ENCODE measurements at places on chromosomes 4 and X.
A peak's percentile ranks its signal among the peaks of the same experiment; 100 is the strongest.

DNA sequence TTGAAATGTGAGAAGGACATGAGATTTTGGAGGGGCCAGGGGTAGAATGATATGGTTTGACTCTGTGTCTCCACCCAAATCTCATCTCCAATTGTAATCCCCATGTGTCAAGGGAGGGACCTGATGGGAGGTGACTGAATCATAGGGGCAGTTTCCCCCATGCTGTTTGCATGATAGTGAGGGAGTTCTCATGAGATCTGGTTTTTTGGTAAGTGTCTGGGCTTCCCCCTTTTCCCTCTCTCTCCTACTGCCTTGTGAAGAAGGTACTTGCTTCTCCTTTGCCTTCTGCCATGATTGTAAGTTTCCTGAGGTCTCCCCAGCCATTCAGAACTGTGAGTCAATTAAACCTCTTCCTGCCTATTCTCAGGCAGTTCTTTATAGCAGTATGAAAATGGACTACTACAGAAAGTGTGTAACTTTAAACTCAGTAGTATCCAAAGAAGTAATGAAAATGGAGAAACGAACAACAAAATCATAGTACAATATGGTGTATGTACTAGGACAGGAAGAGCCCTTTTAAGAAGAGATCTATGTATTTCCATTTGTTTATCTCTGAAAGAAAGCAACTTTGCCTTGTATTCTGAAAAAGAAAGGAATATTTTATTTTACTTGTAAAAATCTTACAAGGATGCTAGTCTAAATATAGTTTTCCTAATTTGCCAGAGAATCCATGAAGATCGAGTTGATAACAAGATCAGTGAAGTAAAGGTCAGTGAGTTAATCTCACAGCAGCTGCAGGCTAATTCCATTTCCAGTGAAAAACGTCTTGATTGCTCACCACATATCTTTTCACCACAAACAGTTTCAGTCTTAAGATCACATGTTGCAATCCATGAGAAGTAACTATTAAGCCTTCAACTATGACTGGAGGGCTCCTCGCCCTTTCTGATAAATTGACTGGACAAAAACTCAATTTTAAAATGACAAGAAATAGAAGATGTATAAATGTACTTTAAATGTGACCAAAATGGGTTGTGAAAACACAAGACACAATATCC lies 20.5 kb downstream of the PKD2 start:
- DNase-seq = no peak

DNA sequence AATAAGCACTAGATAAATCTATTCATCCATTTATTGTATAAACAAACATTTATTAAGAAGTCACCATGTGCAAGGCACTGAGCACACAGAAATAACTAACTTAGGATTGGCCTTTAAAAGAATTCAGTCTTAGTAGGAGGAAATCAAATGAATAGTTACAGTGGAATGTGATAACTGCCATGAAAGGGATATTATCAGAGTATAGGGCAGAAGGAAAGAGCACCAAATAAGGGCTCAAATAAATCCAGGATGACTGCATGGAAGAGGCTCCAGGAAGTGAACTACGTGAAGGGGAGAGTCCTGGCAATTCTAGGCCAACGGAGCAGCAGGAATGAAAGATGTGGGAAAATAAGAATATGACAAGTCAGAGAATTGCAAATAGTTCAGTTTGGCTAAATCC lies 406.0 kb downstream of the INPP4B start:
- DNase-seq = no peak

DNA sequence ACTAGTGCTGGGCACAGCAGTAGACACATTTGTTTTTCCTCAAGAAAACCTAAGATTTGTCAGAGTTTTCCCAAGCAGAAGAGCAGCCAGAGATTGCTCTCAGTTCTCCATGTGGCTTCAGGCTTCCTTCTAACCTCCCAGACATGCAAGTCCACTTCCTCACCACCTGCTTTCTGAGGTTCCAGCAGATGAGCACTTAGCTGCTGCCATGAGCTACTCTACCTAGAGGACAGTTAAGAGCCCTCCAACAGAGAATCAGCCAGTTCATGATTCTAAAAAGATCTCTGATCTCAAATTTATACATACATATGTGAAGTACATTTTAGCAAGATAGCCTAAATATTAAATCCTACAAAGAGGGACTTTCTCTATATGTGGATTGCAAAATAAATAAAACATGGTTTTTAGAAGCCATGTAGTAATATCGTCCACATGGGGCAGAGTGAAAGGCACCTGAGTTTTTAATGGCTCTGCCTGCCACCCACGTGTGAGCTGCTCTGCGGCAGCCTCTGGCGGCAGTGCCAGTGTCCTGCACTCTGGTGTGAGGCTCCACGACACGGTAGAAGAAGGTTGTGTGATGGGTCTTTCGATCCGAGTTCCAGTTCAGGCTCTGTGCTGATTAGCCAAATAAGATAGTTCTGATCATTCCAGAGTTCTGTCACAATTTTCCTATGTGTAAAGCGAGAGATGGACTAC lies 10.3 kb downstream of the CYP4V2 start:
- DNase-seq = peak; percentile 20

DNA sequence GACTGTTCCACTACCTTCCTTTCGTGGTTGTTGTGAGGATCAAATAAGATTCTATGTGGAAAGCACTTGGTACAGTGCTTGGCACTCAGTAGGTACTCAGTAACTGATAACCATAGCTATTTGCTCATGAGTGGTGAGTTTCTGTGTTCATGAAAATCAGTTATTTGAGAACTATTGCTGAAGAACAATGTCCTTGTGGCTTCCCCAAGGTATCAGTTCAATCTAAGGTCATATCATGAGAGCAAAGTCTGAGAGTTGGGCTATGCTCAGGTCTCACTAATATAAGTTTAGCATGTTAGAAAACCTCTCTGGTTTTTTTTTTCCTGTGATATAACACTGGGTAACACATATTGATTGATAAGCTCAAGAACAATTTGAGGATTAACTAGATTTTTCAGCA lies 147.8 kb downstream of the GRIA3 start:
- DNase-seq = no peak

- no peak for DNase-seq
Measured at GRCh38 chr4:55822329-55822728, 2.7 kb downstream of the EXOC1L start.

DNA sequence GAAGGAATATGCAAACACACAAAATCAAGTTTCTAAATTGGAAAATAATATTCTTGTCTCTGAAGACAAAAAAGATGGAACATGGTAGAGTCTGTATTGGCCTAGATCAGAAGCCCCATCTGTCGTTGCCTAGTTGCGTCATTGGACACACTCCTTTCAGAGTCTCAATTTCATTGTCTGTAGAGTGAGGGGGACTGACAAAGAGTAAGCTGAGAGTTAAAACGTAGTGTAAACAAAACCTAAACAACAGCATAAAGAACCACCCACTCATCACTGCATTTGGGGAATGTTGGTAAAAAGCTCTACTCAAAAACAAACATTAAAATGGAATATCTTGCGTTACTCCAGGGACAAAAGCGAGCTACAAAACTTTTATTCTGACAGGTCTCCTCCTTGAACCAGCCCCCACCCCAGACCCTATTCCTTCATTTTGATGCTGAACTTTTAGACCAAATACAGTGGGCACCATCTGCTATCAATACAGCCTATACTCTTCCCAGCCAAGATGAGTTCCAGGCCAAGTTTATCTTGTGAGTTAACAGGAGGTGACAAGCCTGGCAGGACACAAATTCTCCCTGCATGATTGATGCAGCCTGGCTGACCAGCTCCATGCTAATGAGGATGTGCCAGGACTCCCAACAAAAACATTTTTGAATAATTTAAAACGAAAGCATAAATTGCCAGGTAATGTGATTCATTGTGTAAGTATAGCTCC lies 125.2 kb downstream of the COL25A1 start:
- DNase-seq = no peak

DNA sequence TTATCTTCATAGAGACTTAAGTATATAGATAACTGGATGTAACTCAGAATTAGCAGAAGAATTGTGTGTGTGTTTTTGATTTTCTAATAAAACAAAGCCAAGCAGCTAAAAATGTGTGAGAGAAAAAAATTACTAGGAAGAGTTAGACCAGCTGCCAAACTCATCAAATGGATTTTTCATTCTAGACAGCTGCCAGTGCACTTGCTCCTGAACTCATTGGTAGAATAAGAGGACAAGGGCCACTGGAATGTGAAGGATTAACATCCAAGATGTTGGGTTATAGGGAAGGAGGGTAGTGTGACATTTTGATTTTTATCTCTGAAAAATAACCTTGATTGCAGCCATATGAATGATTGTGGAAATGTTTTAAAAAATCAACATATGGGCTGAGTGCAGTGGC lies 49.7 kb downstream of the EGF start:
- DNase-seq = no peak

- no peak for DNase-seq
Measured at GRCh38 chr4:156762851-156763250, 208.7 kb downstream of the PDGFC start.

DNA sequence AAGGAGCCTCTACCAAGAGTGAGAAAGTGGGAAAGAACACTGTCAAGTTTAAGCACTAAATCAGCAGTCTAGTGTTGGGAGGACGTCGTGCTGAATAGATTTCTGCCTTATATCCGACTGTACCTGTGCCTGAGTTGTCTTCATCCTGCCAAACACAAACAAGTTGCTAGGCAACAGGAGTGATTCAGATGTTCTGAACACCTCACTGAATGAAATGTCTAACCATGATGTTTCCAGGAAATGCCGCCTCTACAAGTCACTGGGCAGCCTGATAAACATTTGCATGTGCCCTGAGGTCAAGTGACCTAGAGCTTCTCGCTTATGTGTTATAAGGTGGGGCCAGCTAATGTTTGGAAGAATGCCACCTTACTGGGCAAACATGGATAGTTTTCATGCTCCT lies 37.9 kb downstream of the SGMS2 start:
- DNase-seq = no peak

DNA sequence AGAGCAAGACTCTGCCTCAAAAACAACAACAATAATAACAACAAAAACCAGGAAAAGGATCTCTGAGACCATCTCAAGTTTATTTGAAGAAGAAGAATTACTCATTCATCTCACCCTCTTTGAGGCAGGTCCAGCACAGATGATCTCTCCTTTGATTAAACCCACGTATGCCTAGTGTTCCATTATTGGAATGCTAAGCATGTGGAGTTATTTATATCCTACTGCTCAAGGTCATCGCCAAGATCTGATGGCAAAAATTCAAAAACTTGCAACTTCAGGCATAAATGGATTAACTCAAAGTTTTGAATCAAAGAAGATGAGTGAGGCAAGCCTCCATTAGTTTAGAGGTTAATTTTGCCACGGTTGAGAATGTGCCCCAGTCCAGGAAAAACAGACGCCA lies 184.2 kb downstream of the DHRSX start:
- no peak for DNase-seq

DNA sequence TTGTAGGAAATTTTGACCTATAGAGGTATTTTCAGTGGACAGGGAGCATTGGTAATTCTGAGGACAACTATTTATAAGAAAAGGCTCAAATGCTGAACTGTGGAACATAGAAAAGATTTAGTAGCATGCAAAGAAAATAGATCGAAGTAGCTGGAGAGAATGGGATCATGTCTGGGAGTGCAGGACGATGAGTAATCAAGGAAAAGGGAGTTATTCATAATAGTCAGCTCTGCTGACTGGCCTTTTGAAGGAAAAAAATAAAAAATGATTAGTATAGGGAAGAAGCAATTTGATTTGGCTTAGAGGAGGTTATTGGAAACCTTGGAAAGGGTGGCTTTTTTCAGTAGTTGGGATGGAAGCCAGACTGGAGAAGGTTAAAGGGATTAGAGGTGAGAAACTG lies 22.9 kb upstream of the ANK2 start:
- no peak for DNase-seq

- DNase-seq = no peak
Measured at GRCh38 chrX:46152756-46153155, 392.5 kb downstream of the ZNF674 start.

DNA sequence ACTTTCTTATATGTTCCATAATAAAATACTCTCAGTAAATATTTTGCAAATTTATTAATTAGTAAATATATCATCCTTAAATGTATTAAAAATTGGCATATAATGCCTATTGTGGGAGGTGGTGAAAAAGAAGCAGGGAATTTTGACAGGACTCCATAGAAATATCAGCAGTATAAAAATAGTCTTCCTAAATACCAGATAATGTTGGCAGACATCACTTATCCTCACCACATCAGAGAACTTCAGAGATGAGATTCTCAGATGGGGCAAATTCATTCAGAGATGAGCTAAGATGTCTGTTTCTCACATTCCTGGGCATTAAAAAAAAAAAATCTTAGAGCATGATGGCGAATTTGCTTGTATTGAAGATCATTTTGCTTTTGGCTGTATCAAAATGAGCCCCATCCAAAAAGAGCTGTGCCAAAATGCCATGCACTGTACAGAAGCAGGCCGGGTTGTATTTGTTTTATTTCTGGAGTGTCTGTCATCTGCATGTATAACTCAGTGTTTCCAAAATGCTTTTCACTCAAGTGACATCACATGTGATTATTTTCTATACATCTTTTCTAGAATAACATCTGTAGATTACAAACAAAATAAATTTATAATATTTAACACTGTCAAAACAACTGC lies 41.7 kb downstream of the ATP8A1 start:
- DNase-seq = no peak

- no peak for DNase-seq
Measured at GRCh38 chr4:181659202-181659601, 584.0 kb upstream of the TENM3 start.

- no peak for DNase-seq
Measured at GRCh38 chr4:90441770-90442169, 314.6 kb downstream of the CCSER1 start.

DNA sequence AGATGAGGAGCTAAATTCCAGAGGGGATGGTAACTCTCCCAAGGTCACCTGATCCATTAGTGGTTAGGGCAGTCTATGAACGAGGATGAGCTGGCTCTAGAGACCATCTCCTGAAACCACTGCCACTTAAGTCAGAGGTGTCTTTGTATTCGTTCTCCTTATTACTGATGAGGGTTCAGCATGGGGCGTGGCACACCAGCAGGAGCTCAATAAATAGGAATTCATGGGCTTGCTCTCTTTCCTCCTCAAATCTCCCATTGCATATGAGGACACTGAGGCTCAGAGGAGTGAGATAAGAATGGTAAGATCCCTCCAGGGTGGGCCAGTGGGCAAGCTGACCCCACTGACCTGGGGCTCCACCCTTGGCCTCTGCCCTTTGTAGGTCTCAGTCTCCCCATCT lies 1.7 kb upstream of the GATA1 start:
- DNase-seq = no peak

- DNase-seq = peak; percentile 27
Measured at GRCh38 chr4:189792924-189793618, 147.6 kb upstream of the FRG1 start.

DNA sequence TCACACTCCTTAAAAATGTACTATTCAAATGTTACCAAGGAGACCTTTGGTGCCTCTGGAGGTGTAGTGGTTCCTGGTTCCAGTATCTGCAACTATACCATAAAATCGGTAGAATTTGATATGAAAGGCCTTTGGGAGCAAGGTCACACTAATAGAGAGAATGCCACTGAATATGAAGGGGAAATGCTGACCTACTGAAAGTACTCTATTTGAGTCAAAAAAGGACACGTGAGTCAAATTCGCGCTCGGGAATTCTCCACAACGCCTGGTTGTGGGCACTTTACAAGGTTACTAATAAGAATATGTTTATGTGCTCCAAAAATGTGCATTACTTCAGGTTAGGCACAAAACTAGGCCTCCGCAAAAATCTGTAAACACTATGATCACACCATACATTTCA lies 39.5 kb upstream of the RELL1 start:
- DNase-seq = no peak

- no peak for DNase-seq
Measured at GRCh38 chrX:50206753-50207152, 2.2 kb downstream of the CCNB3 start.

- no peak for DNase-seq
Measured at GRCh38 chr4:149112109-149112508, 669.9 kb upstream of the NR3C2 start.

- no peak for DNase-seq
Measured at GRCh38 chr4:38623260-38623659, 40.7 kb upstream of the KLF3 start.
